ENCODE measurements at places on chromosomes 6 and 20.

GRCh38 chr20:9322661-9323060 lies 191.7 kb upstream of the LAMP5 start:
- peak; percentile 27 for DNase-seq

DNA sequence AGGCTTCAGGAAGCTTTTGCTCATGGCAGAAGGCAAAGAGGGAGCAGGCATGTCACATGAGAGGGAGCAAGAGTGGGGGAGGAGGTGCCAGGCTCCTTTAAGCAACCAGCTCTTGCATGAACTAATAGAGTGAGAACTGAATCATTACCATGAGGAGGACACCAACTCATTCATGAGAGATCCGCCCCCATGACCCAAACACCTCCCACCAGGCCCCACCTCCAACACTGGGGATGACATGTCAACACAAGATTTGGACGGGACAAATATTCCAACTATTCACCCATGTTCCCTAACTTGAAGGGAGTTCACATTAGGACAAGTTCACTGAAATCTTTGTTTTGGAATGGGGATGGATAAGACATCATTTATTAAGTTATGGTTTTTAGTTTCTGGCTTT lies 155.2 kb upstream of the ESR1 start:
- DNase-seq, result no peak

GRCh38 chr6:143807103-143807772 lies 35.9 kb upstream of the LTV1 start:
- no peak for DNase-seq

- no peak for DNase-seq
Observed at GRCh38 chr6:89489078-89489477, 56.1 kb downstream of the ANKRD6 start.

DNA sequence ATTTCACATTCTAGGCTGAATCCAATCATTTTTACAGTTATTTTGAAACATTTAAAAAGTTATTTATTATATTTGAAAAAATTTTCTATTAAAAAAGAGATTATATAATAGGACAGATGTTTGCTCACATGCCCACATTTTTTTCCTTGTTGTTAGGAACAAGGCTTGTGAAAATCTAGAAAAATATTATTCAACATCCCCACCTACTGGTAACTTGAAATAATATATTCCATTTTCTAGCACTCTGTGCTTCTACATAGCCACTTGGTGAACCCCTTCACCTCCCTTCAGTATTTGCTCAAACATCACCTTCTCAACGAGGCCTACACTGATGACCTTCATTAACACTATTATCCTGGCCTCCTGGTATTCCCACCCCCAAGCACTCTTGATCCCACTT lies 18.3 kb upstream of the GPRC6A start:
- DNase-seq, result peak; percentile 33

DNA sequence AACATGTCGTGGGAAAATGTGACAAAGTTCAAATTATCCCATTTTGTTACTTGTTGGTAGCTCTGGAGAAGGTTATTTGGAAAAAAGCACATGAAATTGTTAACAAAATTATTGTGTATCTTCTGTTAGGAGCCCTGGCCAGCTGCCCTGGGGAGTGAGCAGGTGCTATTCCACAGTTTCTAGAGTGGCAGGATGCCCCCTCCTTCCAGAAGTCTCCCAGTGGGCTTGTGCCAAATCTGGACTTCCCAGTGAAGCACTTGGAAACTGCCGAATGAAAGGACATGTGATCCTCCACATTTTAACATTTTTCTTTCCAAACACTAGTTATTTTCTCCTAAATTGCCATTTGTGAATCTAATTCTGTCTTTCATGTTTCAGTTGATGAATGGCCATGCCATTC lies 66.9 kb upstream of the CLDN20 start:
- no peak for DNase-seq

- no peak for DNase-seq
Observed at GRCh38 chr6:24833711-24834386, 35.1 kb upstream of the ARMH2 start.

DNA sequence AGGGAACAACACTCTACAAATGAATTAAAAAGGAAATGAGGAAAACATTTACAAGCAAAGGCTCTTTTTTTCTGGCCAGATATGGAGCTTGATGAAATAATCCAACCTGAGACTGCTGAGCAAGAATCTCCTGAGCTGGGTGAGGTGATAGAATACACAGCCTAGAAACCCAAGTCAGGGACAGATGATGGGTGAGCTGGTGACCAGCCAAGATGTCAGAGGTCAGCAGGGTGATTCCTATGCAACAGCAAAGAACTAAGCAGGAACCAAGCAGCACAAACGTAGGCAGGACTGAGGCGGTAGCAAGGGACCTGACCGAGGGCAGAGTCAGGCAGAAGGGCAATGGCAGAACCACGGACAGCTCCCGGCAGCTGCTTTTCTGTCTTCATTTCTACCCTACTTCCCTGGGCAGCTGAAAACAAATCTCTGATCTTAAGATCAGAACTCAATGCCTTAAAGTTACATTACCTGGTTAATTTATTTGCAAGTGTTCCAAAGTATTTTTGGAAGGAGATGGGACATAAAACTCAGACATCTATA lies 75.1 kb downstream of the CDC40 start:
- DNase-seq, result peak; percentile 25

- DNase-seq, result no peak
Observed at GRCh38 chr6:99492092-99492491, 23.1 kb downstream of the USP45 start.

DNA sequence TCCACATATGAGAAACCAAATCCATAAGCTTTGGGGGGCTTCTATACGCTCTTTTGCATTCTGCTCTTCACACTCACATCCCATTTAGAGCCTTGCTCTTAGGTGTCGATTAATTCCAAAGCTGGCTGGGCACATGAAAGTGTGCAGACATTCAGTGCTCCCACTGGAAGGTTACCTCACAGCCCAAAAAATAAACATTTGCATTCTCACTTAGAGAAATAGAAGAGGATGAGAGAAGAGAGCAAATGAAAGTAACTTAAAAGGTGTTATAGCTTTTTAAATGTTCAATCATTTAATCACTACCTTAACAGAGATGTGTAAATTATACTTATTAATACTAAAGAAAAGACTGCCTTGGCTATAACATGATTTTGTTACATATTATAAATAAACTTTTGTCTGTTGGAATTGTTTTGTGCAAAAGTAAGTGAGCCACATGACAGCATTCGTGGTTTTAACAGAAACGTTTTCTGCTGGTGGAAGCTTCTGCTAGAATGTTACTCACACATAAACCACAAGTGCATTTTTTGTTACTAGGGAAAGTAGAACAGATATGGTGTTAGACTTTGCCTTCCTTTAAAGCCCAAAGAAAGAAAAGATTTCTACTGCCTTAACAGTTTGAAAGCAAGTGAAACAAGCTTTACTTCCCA lies 116.7 kb downstream of the SIM1 start:
- peak; percentile 76 for DNase-seq

DNA sequence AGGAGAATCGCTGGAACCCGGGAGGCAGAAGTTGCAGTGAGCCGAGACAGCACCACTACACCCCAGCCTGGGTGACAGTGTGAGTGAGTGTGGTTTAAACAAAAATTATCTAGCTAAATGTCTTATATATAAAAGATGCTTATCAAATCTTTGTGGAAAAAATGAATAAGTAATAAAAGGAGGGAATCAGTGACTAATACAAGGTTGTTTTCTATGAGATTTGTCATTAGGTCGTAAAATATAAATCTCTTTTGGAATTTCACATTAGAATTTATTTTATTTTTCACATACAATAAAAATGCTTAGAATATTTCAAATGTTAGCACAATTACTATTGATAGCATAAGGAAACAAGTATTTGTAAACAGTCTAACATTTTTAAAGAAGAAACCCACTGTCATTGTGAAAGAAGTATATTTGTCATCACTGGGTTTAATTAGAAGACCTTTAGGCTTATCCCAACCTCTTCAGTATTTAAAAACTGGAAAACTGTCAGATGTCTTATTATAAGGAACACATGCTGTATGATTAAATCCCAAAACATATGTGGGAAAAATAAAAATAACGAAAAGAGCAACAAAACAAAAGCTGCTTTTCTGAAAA lies 47.1 kb downstream of the ASCC3 start:
- DNase-seq, result peak; percentile 73

GRCh38 chr6:26197933-26198721 lies 110.9 kb downstream of the HFE start:
- no peak for DNase-seq

DNA sequence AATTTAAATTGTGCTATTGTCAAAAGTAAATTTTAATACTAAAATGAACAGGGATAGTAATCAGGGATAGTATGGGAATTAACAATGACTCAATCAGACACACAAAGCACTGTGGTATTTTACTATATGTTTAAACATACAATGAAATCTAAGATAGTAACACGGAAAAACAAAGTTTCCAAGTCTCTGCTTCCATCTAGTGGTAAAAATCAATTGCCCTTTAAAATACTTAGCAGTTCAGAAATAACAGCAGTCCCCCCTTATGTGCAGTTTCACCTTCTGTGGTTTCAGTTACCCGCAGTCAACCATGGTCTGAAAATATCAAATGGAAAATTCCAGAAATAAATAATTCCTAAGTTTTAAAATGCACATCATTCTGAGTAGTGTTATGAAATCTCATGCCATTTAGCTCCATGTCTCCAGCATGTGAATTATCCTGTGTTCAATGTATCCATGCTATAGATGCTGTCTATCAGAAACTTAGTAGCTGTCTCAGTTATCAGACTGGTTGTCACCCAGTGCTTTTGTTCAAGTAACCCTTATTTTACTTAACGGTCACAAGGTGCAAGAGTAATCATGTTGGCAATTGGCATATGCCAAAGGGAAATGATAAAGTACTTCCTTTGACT lies 58.5 kb downstream of the AHI1 start:
- DNase-seq, result no peak

DNA sequence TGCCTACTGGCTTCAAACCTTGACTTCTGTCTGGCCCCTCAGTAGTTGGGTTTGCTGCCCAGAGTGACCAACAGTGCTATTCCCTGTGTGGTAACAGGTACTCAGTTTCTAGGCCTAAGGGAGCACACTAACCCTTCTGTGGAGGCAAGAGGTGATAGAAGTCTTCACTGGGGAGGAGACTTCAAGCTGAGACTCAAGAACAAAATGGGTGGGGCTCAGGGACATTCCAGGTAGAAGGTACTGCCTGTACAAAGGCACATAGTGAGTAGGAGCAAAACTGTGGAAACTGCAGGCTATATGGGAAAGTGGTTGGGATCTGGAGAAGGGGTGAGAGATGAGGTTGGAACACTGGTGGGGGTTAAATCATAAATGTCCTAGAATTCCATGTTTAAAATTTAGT lies 2.3 kb upstream of the SCAND1 start:
- DNase-seq, result no peak

- DNase-seq, result no peak
Observed at GRCh38 chr6:166767230-166767629, 140.2 kb upstream of the RPS6KA2 start.

- DNase-seq, result no peak
Observed at GRCh38 chr6:3738381-3739131, 13.0 kb downstream of the PXDC1 start.

- no peak for DNase-seq
Observed at GRCh38 chr6:40573221-40573620, 13.9 kb downstream of the LRFN2 start.

DNA sequence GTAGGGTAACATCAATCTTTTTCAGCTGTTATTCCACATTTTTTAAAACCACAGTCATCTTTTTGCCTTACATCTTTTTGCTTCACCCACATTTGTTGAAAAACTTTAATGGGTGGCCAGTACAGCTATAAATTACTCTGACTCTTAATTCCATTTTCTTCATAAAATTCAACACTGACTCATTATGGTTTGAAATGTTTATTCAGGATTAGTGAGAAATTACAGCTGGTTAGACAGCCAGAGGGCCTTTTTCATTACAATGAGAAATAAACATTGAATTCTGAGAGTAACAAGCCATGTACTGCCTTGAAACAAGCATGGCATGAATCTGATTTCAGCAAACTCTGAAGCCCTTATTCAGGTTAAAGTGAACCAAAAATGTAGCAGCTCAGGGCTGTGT lies 19.5 kb downstream of the NDUFAF4 start:
- DNase-seq, result peak; percentile 7

- no peak for DNase-seq
Observed at GRCh38 chr20:46833360-46833759, 61.3 kb upstream of the EYA2 start.

- DNase-seq, result no peak
Observed at GRCh38 chr20:6637160-6637579, 130.3 kb upstream of the BMP2 start.

DNA sequence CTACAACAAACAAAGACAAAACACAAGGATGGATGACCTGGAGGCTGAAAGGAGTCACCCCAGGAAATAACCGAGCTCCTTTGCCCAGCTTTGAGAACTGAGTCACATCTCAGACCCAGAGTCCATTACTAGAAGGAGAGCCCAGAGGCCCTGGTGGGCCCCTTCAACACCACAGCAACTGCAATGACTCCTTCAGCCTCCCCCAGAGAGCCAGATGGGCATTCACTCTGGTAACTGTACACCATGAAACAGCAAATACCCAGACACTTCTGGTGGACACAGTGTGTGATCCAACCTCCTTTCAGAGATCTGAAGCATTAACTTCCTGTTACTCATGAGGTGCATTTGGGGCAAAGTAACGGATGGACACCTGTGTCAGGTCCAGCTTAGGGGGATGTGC lies 22.6 kb downstream of the RAET1L start:
- DNase-seq, result no peak

Measured in AG10803 (cell line).